Fibroblast of villous mesenchyme (primary cell): ENCODE measurements at places on chromosomes 16 and 17. TPM values are rescaled to one million over a fixed set of nuclear protein-coding genes. Genes with fewer than 3 reads are reported as not detected.
A peak's percentile ranks its signal among the peaks of the same experiment; 100 is the strongest.

GRCh38 chr17:4721203-4722135 lies 9.8 kb upstream of the MED11 start:
- DNase-seq: peak; percentile 22

DNA sequence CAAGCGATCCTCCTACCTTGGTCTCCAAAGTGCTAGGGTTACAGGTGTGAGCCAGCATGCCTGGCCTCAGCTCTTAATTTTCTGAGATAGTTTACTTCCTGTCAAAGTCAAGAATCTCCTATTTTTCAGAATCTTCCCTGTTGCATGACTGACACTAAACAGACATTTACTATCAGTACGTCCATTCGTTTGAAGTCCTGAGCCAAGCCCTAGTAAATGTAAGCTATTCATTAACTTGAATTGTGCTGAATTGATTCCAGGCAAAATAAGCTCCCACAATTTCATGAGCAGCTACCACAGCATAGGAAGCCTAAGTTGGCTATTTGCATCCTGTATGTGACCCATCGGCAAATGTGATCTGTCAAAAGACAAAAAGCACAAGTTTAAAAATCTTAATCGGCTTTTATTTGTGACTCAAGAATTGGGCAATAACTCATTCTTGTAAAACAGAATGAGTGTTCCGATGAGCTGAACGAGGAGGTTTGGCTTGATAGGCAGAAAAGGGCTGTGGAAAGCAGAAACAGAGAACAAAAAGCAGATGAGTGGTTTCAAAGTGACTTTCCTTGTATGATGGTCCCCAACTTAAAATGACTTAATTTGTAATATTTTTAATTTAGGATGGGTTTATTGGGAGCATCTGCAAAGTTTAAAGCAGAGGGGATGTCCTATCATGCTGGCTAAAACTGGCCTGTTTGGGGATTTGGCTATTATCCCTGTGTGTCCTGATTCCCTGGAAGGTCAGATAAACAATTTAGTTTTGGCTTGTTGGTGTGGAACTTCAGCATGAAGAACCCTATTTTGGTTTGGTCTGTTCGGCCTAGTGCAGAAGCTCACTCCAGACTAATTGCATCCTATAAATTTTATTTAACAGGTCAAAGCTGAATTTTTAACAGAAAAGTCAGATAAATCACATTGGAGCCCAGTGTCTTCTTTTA lies 14.2 kb downstream of the RNF112 start:
- DNase-seq: peak; percentile 60

DNA sequence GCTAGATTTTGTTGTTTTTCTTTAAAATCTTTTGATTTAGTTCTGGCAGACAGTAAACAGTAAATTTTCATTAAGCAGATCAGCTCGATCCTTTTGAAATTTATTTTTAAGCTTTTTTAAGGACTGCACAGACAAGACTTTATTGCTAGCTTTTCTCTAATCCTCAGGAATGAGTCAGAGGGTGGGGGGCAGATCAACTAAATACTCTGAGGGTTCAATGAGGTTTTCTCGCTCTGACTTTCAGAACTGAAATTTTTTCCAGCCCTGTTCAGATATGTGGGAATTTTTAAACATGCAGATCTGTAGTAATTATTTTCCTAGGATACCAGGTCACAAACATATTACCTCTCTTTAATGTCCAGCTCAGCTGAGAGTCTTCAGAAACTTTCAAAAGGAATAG lies 977.2 kb downstream of the CDH11 start:
- DNase-seq: no peak

DNA sequence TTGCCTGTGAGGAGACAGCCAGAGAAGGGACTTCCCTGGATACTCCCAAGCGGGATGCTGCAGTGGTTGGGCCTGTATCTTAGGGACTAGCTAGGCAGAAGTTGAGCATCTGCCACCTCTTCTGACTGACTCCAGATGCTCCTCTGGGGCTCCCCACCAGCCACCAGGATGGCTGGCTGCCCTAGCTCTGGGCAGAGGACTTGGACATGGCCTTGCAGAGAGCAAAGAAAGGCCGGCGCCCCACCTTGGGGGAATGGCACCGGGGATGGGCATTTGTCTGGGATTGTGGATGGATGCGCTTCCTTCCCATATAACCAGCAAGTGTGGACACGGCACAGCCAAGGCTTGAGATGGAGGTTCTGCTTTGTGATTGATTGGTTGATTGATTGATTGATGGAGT lies 69.0 kb downstream of the OR1D5 start:
- no peak for DNase-seq

NUPR1 gene
- 8.2 and 27.7 TPM in 2 replicates for total RNA-seq

DNA sequence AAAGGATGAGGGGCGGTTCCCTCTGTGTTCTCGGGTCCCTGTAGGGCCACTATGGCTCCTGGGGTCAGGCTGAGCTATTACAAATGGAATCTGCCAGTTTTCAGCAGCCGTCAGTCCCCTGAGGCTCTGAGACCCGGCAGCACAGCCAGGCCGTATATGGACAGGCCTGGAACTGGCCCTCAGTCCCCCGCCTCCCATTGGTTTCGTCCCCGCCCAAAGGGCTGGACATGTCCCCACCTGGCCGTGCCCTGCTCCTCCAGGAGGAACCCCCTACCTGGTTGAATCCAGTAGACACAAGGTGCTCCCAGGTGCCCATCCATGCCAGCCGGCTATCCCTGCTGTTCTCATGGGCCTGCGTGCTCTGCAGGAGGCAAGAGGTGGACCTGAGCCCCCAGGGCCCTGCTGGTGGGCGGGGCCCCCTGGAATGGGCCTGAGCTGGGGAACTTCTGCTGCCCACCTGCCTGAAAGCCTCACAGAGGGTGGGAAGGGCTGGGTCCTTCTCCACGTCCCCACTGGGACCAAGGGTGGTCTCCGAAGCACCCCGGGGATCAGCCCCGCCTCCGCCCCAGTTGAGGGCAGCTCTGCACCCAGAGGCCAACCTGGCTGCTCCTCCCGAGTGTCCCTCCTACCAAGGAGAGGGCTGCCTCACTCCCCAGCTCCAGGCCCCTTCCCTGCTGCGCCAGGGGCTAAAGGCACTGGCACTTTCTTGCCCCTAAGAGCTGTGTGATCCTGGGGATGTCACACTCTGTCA lies 16.8 kb downstream of the VASN start:
- no peak for DNase-seq

DNA sequence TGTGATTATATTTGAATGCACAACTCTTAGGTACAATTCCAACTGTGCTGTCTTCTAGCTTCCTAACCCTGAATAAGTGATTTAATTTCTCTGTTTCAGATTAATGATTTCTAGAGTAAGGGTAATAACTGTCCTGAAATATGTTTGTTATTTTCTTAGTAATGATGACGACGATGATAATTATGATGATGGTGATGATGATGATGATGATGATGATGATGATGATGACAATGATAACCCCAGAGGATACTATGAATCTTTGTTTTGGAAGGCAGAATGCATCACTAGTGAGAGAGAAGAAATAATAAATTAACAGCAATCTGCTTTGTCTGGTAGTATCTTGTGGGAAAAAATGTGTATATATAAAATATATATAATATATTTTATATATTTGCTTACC lies 317.1 kb upstream of the CDH8 start:
- no peak for DNase-seq

ODAD4 gene
- total RNA-seq: 0.43 and 0.64 TPM in 2 replicates

DNA sequence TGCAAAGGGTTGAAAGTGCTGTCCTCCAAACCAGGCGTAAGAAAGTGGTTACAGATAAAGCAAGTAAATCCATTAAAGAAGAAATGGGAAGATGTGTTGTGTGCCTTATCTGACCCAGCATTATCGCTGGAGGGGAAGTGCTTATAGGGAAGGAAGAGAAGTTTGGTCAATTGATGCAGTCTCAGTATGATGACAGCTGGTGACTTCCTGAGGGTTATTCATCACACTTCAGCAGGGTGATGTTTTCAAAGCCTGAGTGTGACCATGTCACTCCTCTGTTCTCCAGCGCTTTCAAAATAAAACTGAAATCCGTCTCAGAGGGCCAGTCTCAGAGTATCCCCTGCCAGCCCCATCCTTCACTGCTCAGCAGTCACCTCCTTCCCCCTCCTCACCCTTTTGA lies 505.4 kb upstream of the RBFOX1 start:
- no peak for DNase-seq

GRCh38 chr16:79097771-79098170 lies 502.8 kb downstream of the MAF start:
- no peak for DNase-seq

GRCh38 chr17:32569171-32570080 lies 82.6 kb downstream of the CDK5R1 start:
- no peak for DNase-seq

DNA sequence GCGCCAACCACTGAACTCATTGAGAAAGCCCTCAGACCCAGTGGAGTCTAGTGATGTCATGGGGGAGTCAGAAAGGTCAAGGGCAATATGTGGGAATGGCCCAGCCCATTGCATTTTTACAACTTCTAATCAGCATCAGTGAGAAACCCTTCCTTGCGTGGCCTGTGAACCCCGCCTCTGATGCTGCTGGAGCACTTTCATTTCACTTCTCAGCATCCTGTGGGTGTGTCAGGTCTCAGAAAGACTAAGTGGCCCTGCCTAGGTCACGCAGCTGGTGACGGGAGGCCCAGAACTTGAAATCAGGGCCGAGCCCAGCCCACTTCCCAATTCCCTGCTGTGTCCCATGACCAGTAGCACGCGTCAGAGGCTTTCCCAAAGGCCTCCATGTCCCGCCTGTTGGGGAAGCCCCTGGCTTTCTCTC lies 6.1 kb downstream of the DNAI2 start:
- DNase-seq: no peak

GRCh38 chr16:14560523-14560922 lies 69.5 kb downstream of the PARN start:
- no peak for DNase-seq

CD7 gene
- total RNA-seq: not detected in 2 replicates

MYH8 gene
- not detected in 2 replicates for total RNA-seq

DNA sequence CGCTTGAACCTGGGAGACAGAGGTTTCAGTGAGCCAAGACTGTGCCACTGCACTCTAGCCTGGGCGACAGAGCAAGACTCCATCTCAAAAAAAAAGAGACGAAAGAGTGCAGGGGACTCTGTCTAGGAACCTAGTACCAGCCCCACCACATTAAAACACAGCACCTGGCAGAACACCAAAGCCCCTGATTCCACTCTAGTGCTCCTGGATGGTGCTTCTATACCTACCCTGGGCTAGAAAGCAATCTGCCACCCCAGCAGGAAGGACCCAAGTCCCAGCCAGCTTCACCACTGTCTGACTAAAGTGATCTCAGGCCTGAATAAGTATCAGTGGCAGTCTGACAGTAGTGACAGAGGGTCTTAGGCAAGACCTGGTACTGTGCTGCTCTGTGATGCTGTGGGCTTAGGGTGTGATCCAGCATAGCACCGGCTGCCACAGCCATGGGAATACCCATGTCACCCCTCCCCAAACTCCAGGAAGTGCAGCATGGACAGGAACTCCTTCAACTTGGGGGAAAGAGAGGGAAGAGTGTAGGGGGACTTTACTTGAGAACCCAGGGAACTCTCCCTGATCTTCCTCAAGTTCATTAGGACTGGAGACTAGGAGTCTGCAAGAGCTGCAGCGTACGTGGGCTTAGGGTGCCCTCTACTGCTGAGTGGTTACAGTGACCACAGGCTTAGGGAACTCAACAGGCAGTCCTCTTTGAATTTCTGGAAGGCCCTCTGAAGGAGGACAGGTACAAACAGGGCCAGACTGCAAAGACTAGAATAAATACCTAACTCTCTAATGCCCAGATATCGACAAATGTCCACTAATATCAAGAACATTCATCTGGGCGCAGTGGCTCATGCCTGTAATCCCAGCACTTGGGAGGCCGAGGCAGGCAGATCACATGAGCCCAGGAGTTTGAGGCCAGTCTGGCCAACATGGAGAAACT lies 30.0 kb upstream of the RNF43 start:
- peak; percentile 84 for DNase-seq

- no peak for DNase-seq
Measured at GRCh38 chr17:57685499-57686132, 59.5 kb downstream of the CCDC182 start.

CCL8 gene
- not detected in 2 replicates for total RNA-seq

DNA sequence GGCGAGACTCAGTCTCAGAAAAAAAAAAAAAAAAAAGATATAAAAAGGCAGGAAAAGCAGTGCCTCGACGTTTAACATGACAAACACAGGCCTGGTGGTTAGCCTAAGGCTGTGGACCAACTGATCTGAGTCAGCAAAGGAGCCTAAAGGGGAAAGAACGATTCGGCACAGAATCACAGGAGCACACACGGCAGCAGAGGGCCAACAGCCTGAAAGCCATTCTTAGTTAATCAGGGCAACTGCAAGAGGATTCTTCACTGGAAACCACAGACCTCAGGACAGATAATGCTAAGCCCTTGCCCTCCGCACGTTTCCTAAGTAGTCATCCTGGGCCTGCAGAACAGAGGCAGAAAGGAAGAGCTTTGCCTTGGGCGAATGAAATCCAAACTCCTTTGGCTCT lies 14.7 kb downstream of the TMEM11 start:
- DNase-seq: peak; percentile 95

GRCh38 chr16:84150926-84151325 lies 5.8 kb downstream of the DNAAF1 start:
- DNase-seq: no peak

DNA sequence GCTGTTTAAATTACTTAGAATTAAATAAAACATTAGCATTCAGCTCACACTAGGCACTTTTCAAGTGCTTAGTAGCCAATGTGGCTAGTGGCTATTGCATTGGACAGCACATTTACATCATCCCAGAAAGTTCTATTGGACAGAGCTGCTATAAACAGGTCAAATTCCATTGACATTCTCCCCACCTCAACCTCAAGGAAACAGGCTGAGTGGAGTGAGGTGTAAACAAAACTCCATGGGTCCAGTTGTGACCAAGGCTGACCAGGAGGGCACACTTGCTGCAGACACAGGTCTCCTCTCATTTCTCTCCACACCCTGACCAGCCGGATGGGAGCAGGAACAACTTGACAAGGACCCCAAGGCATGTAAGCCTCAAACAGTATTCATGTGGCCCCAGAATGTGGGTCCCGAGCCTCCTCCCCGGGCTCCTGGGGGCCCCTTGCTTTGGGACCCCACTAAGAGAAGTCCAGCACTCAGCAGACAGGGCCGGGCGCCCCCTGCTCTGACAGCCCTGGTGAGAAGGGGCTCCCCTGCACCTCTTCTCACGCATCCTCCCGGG lies 488 bp downstream of the C17orf113 start:
- no peak for DNase-seq

DNA sequence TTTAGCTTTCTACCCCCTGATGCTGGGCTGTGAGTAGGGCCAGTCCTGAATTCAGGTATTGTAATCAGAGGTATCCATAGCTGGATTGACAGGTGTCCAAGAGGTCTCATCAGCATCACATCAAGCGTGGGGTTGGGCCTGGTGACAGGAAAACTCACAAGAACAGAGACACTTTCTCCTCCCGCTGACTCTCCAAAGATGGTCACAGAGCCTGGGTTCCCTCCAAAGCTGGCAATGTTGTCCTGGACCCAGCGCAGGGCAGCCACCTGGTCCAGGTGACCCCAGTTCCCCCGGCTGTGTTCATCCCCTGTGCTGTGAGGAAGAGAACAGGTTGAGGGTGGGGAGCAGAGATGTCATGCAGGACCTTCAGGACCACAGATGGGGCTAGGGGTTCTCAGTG lies 11.7 kb downstream of the CES1 start:
- DNase-seq: no peak

- DNase-seq: peak; percentile 94
Measured at GRCh38 chr17:46044286-46044928, 45.4 kb downstream of the STH start.
